ENCODE measurements at places on chromosomes 6 and 20.

DNA sequence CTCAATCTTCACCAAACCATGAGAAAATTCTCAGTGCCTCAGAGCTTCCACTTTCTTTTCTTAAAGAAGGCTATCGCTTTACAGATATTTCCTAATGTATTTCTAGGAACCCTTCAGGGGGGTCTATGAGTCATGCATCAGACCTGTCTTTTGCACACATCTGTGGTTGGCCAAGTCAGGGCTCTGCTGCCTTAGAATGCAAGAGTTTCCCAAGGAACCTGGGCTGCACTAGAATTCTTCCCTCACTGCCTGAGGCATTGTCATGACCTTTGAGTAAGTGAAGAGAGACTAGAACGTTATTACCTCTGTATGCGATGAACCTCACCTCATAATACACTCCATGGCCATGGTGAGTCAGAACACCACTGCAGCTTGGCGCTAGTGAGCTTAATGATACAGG lies 365.0 kb upstream of the ID4 start:
- DNase-seq = no peak

DNA sequence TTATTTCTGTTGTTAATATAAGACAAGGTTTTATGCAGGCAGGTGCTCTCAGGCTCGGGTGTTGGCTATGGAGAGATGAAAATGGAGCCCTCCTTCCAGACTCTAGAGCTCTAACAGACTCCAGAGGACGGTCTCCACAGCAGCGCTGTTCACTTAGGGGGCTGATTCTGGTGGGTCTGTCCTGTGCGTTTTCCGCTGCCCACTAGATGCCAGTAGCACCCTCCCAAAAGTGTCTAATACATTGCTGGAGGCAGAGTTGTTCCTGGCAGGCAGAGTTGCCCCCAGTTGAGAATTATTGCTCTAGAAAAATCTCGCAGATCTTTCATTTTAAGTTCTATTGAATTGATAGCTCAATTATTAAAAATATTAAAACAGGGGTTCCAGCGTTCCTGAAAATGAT lies 109.9 kb downstream of the MAP3K4 start:
- no peak for DNase-seq

GRCh38 chr6:136066005-136066404 lies 184.1 kb downstream of the MTFR2 start:
- no peak for DNase-seq

DNA sequence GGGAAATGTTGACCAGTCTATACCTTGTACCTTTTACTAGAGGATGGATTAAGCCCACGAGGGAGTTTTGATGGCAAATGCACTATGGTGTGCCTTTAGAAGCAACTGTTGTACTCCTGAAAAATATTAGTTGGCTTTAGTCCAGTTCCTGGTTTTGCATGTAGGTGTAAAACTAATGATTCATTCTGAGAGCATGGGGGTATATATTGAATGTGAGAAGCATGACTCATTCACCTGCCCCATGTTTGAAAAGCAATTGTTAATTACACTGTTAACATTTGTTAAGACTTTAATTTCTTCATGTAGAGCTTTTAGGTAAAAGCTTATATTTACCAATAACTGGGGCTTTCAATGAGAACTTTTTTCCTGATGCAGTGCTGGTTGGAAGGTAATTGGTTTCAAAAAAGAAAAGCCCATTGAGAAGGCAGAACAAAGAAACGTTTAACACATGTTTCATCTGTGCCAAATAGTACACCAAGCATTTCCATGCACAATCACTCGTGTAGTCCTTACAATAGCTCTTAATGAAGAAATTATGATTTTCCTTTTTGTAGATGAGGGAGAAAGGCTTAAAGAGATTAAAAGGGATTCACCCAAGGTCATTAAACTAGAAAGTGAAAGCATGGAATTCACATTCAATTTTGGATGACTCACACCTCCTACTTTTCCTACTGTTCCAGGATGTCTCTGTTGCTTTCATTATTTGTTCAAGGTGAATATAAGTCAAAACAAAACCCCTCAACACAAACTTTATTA lies 134.1 kb downstream of the CCDC170 start:
- DNase-seq = no peak

DNA sequence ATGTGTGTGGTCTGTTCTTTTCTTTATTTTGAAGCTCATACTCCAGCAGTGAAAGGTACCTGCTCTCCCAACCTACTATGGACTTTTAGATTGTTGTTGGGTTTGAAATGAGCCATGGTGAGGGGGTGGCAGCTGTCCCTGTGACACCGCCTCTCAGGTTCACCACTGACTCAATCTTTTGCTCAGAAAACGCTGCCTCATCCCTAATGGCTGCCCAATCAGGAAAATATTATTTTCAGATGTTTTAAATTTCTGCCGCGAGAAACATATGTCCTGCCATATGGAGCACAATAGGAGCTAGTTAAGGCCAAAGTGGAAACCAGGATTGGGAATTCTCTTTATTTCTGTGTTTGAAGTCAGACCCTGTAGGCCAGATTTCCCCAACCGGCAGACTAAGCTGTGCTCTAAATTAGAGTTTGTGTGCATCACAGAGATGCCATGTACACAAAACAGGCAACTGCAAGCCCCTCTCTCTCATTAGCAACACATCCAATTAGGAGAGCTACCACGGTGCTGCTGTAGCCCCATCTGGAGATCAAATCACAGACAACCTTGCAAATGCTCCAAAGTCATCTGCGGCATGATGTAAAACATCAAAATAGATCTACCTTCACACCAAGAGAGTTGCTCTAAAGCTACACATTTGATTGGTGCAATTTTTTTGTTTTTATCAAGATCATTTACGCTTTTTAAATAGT lies 144.1 kb upstream of the BACH2 start:
- DNase-seq = no peak

DNA sequence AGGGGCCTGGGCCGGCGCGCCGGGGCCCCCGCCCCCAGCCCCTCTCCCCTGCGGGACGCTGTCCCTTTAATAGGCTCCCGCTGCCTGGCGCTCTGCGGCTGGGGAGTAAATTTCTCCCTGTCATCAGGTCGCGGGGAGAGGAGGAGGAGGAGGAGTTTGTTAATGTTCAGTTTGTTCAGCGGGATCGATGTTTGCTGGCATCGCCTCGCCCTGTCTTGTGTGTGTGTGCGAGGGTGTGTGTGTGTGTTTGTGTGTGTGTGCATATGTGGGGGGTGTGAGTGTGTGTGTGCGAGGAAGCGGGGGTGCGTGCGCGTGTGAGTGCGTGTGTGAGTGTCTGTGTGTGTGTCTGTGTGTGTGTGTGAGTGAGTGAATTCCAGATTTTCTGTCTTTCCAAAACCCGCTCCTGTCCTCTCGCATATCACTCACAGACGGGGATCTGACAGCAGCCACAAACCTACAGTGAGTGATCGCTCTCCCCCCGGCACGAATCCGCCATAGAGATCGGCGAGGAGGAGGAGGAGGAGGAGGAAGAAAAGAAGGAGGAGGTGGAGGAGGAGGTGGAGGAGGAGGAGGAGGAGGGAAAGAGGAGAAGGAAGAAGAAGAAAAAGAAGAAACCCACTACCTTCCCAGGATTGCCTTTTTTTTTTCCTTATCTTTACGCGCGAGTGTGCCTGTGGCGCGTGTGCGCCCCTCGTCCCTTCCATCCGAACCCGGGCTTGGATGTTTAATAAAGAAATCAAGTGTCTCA lies at the start of gene TSHZ2:
TSS of gene TSHZ2 (plus strand) at position 169 of the 748 bp plus-strand sequence. CDS start 936 bp downstream, outside the sequence.
- peak; percentile 60 for DNase-seq

DNA sequence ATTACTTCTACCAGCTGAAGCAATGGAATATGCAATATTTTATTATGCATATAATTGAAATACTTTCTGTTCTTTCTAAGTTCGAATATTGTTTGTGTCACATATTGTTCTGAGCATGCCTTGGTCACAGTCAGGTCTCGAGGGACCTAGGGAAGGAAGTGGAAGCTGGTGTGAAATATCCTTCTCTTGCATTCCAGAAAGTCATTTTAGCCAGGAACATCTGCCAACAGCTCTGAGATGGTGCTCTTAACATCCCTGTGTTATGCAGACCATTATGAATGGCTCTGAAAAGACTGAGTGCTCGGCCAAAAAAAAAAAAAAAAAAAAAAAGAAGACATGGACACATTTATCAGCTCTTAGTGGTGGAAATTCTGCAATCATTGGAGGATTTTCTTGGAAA lies 132.7 kb upstream of the JAG1 start:
- no peak for DNase-seq

DNA sequence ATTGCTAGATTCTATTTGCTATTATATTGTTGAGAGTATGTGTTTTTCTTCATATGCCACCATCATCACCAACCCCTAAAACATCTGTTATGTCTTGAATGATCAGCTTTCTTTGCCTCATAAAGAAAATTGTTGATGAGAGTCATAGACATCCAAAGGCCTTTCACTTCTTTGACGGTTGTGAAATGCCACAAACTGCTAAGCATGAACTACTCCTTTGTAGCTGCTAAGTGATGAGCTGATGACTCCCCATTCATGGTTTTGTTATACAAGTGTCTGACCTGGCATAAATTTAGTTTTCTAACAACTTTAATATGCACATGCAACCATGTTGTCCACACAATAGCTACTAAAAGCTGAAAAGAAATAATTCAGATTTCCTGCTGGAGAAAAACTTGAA lies 684 bp upstream of the MED23 start:
- DNase-seq = no peak

- peak; percentile 60 for DNase-seq
Measured at GRCh38 chr6:2970753-2971419, 481 bp downstream of the SERPINB6 start.

DNA sequence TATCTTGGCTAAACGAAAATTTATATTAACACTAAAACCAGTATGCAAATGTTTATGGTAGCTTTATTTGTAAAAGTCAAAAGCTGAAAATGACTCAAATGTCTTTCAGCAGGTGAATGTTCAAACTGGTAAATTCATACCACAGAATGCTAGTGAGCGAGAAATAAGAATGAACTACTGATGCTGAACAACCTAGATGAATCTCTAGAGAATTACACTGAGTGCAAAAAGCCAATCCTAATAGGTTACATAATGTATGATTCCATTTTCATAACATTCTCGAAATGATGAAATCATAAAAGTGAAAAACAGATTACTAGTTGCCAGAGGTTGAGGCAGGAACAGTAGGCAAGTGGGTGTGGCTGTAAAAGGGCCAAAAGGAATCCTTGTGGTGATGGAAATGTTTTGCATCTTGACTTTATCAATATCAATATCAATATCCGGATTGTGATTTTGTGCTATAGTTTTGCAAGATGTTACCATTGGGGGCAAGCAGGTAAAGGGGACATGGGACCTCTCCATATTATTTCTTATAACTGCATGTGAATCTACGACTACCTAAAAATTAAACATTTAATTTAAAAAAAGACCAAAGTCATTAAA lies 26.1 kb downstream of the ZNF311 start:
- DNase-seq = no peak

DNA sequence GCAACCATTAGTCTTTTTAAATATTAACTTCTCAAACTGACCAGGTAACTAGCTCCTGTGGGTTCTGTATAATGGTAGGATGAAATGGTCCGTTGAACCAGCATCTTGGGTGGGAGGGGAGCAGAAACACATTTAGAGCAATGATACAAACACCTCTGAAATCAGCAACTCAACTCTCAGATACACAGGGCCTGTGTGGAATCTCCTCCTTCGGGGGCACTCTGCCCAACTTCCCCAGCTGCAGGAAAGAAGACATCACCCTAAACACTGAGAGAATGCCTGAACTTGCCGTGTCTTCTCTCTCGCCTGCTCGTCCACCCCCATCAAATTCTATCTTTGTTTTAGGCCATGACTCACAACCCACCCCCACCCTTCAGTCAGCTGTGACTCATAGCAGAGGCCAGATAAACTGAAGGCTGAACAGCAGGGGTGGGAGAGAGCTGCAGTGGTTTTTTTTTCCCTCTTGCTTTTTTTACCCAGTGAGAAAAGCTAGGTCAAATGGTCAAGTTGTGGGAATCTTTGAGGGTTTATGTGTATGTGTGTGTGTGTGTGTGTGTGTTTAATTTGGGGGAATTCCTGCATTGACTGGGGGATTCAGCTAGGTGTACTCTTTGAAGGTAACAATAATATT lies 593.4 kb upstream of the JAG1 start:
- DNase-seq = no peak

DNA sequence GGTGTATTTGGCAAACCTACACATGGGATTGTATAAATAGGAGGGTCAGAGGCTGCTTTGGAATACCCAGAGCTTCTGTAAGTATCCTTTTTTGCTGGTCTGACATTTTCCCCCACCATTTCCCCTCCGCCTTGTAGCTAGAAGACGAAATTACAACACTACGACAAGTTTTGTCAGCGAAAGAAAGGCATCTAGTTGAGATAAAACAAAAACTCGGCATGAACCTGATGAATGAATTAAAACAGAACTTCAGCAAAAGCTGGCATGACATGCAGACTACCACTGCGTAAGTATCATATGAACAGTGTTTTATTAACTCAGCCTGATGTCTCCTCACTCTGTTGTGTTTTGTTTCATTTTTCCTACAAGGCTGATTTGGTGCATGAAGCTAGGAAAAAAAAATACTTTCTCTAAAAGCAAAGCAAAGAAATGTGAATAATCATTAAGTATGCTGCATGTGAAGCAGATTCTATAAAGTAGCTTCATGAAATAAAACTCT lies 72.7 kb downstream of the HDDC2 start:
- no peak for DNase-seq

- DNase-seq = peak; percentile 35
Measured at GRCh38 chr6:10411971-10412460, 2.9 kb downstream of the TFAP2A start.

DNA sequence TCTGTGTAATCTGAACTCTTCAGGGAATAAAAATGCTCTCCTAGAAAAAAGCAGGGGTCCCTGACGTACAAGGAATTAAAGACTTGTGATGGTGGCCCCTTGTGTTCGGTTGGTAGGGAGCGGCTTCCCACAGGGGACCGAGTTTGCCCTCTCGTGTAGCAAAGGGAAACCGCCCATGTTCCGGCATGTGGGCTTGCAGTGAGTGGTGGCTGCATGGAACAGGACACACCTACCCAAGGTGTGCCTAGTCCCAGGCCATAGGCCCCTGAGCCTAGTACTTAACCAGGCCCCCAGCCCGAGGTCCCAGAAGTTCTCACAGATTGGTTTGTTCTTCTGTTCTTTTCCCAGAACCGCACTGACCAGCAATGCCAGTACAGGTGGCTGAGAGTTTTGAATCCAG lies 15.5 kb downstream of the MYBL2 start:
- DNase-seq = no peak

- DNase-seq = no peak
Measured at GRCh38 chr6:24205020-24205492, 79.0 kb downstream of the NRSN1 start.

DNA sequence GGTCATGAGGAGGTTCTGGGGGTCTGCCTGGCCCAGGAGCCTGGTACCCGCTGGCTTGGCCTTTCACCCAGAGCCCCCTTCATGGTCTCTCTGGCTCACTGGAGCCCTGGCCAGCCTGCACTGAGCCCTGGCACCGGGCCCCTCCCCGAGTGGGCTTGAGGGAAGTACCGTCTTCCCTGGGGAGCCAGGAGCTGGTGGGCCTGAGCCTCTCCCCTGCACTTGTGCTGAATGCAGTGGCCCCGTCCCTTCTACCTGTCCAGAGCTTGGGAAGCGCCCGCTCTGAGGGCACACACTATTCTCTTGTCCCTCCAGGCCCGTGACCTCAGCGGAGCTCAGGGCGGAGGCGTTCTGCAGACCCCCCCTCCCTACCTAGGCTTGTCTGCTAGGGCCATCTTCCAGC lies 62.2 kb downstream of the TCP11 start:
- DNase-seq = no peak

- no peak for DNase-seq
Measured at GRCh38 chr6:73139681-73140383, 85.5 kb downstream of the KHDC1L start.

- DNase-seq = no peak
Measured at GRCh38 chr20:50762045-50762422, 30.7 kb downstream of the PARD6B start.

GRCh38 chr6:138415125-138415524 lies 11.1 kb downstream of the HEBP2 start:
- DNase-seq = no peak
